GOT3 (cell line): ENCODE measurements at places on chromosomes 2 and 18.

DNA sequence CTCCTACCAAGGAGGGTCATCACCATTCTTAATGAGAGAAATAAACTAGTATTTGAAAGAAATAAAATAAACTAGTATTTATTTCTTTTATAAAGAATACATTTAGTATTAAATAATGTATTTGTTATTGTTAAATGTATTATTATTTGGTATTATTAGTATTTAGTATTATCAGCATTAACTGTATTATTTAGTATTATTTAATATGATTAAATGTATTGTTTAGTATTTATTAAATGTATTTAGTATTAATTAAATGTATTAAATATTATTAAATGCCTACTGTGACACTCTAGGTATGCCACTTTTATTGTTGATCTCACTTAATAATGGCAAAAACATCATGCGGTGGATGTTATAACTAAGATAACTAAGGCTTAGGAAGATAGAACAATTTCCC, 353.6 kb upstream of the MAP2 start:
- no peak for DNase-seq

DNA sequence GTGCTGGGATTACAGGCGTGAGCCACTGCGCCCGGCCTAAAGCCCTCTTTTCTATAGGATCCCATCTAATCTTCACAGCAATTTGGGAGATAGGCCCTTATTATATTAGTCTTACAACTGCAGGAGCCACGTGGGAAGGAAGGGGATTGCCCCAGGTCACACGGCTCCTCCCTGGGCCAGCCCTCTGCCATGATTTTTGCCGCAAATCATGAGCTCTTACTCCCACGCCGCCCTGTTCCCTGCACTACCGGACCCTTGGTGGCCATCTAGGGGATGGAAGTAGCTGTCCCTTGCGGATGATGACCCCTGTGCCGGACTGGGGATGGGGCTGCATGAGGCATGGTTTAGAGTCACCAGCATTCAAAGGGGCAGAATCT, 28.4 kb upstream of the PTMA start:
- no peak for DNase-seq

DNA sequence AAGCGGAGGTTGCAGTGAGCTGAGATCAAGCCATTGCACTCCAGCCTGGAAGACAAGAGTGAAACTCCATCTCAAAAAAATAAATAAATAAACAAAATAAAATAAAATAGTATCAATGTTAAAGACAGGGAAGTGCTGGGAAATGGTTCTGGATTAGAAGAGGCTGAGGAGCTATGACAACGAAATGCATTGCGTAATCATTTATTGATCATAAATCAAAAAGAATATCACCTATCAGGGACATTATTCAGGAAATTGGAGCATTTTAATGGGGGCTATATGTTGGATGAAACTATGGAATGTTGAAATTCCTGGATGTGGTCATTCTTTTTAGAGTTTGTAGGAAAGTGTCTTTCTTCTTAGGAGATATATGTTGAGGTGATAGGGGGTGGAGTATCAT, 30.9 kb upstream of the MTA3 start:
- DNase-seq: no peak

DNA sequence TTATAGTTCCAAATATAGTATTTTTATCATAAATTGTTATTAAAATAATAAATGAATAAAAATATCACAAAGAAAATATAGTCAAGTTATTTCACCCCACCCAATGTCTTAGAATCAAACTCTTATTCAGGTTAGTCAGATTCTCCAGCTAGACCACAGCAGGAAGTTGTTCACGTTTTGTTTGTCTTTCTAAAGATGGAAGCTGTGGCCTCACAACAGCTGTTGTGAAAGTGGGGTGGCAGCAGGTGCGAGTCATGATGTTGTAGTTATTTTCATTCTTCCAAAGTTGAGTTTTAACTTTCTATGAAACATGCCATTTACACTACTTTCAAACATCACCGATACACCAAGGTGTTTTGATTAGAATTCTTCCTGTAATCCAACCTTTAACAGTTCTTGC, 272.9 kb downstream of the SLC8A1 start:
- DNase-seq: no peak

- no peak for DNase-seq
Measured at GRCh38 chr2:97966545-97967215, 29.1 kb downstream of the TMEM131 start.

DNA sequence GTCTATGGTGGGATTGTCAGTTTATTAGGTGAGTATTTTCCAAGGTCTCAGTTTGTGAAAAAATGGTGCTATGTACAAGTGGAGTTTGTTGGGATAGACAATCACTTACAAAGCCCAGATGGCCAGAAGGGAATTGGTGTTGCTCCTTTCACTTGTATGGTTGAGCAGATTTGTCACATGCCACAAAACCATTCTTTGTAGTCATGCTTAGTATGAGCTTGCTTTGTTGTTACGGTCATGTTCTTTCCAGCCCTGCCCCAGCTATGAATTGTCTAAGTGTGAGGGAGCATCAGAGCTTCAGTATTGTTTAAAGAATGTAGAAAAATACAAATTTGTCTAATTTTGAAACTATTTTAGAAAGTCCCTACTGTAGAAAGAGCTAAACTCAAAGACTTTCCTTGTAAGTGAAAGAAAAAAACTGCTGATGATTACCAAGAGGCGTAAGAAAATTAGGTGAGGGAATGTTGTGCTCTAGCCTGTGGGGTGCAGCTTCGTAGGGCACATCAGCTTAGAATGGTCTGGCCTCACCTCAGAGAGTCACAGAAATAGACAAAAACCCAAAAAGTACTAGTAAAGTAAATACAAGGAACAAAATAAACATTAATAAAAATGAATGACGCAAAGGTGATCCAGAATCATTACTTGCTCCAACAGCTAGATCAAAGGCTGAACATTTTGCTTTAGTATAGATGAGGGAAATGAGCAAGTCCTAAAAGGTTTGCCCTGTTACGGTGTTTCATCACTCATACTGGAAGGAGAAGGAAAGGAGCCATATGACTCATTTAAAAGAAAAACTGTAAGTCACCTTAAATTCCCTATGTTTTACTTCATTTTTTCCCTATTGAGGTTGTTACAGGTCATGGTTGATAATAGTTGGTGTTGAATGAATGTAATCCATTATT, 9.2 kb downstream of the TGIF1 start:
- DNase-seq: no peak

DNA sequence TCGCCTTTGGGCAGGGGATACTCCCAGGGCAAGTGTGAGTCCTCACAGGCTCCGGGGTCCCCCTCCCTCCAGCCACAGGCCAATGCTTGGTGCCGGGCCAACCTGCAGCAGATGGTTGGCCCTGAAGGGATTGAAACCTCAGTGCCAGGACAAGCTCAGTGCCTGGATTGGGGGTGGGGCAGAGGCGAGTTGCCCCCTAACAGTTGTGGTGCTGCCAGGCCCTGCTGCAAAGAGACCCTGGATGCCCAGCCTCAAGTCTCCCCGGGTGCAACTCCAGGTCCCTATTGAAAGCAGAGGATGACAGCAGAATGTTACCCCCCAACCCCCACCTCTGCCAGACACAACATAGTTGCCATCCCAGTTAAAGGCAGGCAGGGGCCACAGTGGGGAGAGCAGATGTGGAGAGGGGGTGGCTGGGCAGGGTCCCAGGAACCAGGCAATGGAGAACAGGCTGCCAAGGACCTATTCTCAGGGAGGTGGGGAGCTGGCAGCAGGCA, 9.5 kb upstream of the RNF103 start:
- DNase-seq: no peak

DNA sequence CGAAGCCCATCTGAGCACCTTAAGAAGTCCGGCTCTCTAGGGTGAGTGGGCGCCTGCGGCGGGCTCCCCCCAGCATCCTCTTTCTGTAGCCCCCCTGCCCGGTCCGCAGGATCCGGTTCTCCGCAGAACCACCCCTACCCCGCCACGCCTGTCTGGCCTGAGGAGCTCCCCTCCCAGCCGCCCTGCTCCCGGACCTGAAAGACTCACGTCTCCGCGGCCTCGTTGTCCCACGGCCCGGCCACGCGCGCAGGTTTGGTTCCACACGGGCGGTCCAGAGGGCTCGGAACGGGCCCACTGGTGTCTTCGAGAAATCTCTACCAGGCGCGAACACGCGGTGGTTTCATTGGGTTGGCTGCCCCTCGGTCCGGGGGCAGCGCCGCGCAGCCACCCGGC, 237 bp downstream of the SLC39A6 start:
- no peak for DNase-seq

GRCh38 chr18:3449512-3450011, 410 bp upstream of the TGIF1 start:
- peak; percentile 61 for DNase-seq

DNA sequence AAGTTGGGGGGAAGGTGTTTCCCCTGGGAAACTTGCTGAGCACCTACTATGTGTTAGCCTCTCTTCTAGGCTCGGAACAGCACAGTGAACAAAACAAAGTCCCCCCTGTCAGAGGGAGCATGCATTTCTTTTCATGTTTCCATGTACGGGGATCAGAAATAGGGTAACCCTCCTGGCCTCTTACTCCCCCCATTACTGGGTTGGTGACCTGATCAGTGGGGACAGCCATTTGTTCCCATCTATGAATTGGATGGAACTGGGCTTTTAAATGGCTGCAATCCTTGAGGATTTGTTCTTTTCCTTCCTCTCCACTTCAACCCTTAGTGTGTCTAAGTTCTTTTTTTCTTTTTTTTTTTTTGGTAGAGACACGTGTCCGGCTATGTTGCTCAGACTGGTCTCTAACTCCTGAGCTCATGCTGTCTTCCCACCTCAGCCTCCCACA, 13.7 kb downstream of the NCL start:
- DNase-seq: no peak

GRCh38 chr2:16179701-16180416, 239.5 kb downstream of the MYCN start:
- no peak for DNase-seq

GRCh38 chr2:212414767-212415211, 123.8 kb downstream of the ERBB4 start:
- no peak for DNase-seq

GRCh38 chr2:19185086-19185485, 173.3 kb downstream of the OSR1 start:
- no peak for DNase-seq

GRCh38 chr2:123606631-123607030, 418.5 kb upstream of the CNTNAP5 start:
- DNase-seq: no peak
